Activated CD8-positive, alpha-beta T cell treated with anti-CD3 and anti-CD28 coated beads for 36 hours (primary cell): ENCODE measurements at places on chromosomes 2 and 18. TPM values are rescaled to one million over a fixed set of nuclear protein-coding genes. Genes with fewer than 3 reads are reported as not detected.

GRCh38 chr18:68409576-68409975 is 305.3 kb downstream of the TMX3 start:
- no peak for DNase-seq

GRCh38 chr2:101809698-101810097 is 112.2 kb downstream of the MAP4K4 start:
- no peak for DNase-seq

DNA sequence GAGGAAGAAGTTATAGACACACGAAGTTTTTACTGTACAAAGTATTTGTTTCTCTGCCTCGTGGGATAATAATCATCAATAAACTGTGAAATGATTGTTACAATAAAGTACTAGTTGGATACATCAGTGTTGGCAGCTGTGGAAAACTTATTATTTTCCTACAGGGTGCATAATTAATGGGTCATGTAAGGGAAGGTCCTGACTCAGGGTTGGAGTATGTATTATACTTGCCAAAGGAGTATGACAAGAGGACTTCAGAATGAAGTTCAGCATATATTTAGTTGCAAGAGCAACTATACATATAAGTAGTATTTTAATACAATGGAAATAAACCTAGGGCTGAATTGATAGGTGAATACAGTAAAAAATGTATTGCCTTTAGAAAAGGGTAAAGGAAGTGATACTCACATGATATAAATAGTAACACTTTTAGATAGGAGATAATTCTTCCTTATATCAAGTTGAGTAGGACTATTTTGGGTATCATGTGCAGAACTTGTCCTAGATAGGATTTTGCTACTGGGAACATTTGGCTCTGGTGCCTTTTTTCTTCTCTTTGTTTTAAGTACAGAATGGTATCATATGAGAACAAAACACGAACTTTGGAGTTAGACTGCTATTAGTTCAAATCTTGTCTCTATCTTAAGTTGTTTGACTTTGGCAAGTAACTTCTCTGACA is 79.1 kb downstream of the PLCL1 start:
- DNase-seq, result no peak

GRCh38 chr2:171345971-171346722 is 87.6 kb downstream of the METTL8 start:
- DNase-seq, result no peak

GRCh38 chr18:26540043-26540628 is 8.2 kb downstream of the KCTD1 start:
- DNase-seq, result no peak

DNA sequence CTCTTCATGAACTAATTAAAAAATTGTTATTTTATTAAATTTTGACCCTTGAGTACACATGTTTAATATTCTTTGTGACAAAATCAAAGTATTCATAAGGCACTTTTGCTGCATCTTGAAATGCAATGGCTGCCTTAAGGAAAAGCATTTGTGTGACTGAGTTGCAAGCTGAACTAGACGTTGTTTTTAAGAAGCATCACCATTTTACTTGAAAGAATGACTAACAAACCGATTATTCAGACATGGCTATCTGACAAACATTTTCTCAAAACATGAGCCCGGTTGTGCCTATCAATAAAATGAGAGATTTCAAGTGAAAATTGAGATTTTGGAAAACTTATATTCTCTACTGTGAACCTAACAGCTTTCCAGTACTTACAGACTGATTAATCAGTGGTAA is 2.8 kb downstream of the GCFC2 start:
- no peak for DNase-seq

DNA sequence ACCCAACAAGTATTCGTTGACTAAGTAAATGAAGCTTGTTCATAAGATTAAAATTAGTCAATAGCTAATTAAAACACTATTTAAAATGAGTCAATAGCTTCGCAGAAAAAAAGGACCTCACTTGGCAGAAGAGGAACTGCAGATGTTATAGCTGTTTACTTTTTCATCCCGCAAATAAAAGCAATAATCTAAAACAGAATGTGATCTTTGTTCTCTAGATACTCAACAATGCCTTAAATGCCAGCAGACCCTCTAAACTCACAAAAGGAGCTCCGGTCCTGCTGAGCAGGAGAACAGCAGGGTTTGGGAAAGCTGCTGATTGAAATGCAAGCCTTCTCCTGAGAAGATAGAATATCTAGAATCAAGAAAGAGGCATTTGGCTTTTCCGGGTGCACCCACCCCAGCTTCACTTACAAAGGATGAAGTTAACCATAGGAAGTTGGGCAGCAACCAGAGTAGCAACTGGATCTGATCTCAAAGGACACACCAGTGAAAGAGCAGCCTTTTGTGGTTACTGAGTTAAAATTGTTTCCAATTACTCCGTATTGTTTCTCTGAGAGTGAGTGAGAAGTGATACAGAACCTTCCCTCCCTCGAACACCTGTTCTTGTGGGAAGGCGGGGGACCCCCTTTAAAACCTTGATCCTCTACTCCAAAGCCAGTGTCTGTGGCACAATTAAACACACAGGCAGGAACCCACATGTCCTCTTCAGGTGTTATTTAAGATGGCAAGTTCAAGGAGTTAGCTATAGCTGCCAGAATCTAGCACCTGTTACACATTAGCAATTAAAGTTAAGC is 6.8 kb downstream of the CCBE1 start:
- no peak for DNase-seq

- DNase-seq, result no peak
Measured at GRCh38 chr18:41134426-41134825, 820.6 kb upstream of the PIK3C3 start.

DNA sequence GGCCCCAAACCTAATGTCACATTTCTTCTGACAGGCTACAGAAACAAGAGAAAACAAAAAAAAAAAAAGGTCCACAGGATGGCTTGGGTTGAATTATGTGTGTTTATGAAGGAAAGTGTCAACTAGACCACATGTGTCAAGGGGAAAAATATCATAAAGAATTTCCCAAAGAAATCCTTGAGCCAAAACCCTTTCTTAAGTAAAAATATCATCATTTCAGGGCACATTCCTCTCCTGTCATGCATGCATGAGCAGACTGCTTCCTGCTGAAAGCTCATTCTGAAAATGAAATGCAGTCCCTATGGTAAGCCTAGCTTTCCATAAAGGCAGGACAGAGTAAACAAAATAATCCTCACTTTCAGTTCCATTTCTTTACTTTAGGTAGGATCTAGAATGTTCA is 85.7 kb upstream of the RBBP8 start:
- DNase-seq, result no peak

Gene VWA3B
- total RNA-seq, result not detected

Gene SPATS2L
- total RNA-seq, result 5.7 TPM

Gene ASPRV1
- 0.76 TPM for total RNA-seq

Gene BMP10
- not detected for total RNA-seq

Gene ADCYAP1
- not detected for total RNA-seq

Gene ANKRD30BL
- not detected for total RNA-seq

Gene OXER1
- not detected for total RNA-seq

Gene KCMF1
- total RNA-seq, result 105 TPM

Gene TDRD15
- total RNA-seq, result not detected

Gene GRB14
- total RNA-seq, result not detected

Gene TFCP2L1
- 0.04 TPM for total RNA-seq

Gene ALPG
- total RNA-seq, result not detected

Gene MARS2
- 16.7 TPM for total RNA-seq

Gene POLE4
- 48.4 TPM for total RNA-seq

Gene HAAO
- total RNA-seq, result 0.63 TPM

Gene HOXD12
- not detected for total RNA-seq

Gene WDR35
- total RNA-seq, result 5.6 TPM
